ENCODE measurements at places on chromosomes 4 and X.

DNA sequence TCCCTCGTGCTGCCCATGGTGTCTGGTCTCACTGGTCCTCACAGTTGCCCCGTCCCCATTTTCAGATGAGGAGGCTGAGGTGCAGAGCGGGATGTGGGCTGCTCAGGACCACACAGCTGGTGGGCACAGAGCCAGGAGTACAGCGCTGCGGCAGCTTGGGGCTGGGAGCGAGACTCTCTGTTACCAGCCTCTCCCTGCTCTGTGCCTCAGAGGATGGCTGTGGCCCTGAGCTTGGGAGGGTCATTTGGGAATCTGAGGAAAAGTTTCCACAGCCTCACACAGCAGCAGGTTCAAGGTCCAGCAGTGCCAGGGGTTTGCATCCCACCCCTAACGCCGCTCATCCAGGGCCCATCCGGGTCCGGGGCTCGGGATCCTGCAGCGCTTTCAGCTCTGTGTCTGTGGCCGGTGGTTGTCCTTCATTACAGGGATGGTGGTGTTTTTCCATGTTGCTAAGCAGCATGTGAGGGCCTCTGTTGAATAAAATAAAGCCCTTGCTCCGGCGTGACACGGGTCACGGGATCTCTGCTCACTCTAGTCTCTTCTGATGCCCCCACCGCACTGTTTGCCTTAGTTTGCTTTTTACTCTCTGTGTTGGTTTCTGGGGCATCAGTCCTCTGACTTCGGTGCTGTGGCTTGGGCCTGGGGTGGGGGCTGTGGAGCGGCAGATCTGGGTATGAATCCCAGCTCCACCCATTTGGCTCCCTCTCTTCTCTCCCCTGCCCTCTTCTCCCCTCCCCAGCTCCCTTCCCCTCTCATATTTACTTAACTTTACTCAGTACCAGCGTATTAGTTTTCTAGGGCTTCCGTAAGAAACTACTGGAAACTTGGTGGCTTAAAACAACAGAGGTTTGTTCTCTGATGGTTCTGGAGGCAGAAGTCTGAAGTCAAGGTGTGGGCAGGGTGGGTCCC is 6.5 kb downstream of the WFS1 start:
- no peak for DNase-seq

DNA sequence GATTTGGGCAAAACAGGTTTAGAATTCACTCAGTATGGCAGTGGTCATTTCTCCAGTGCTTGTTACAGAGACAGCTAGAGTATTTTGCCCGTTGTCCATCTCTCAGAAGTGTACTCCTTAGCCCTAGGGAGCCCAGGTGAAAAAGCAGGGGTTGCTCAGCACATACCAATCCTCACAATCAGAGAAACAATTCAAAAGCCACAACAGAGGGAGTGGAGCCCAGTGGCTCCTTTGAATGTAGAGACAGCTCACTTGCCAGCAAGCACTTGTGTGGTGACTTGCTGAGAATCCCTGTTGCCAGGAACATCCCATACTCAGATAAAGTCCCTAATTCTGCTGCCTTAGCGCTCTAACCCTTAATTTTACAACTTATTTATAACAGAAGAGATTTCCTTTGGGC is 1488.3 kb downstream of the RPA4 start:
- no peak for DNase-seq

- DNase-seq = no peak
Measured at GRCh38 chrX:42807393-42807792, 29.4 kb upstream of the PPP1R2C start.

DNA sequence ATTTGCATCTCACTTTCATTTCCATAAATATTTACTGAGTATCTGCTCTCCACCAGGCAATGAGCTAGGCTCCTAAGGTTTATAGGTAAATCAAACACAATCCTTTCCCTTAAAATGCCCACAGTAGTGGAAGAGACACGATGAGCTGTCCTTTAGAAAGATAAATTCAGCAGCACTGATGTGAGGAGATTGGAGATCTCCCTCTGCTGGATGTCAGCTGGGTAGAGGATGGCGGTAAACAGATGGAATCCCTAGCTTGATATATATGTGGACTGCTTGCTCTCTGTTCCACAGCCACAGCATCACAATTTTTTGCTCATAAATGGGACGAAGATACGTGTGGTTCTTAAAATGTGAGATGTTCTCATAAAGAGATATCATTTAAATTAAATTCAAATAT is 216.4 kb upstream of the RASGEF1B start:
- no peak for DNase-seq
